ELR (cell line): ENCODE measurements at places on chromosomes 7 and 10.

- no peak for DNase-seq
Measured at GRCh38 chr10:26408858-26409494, 29.2 kb upstream of the APBB1IP start.

DNA sequence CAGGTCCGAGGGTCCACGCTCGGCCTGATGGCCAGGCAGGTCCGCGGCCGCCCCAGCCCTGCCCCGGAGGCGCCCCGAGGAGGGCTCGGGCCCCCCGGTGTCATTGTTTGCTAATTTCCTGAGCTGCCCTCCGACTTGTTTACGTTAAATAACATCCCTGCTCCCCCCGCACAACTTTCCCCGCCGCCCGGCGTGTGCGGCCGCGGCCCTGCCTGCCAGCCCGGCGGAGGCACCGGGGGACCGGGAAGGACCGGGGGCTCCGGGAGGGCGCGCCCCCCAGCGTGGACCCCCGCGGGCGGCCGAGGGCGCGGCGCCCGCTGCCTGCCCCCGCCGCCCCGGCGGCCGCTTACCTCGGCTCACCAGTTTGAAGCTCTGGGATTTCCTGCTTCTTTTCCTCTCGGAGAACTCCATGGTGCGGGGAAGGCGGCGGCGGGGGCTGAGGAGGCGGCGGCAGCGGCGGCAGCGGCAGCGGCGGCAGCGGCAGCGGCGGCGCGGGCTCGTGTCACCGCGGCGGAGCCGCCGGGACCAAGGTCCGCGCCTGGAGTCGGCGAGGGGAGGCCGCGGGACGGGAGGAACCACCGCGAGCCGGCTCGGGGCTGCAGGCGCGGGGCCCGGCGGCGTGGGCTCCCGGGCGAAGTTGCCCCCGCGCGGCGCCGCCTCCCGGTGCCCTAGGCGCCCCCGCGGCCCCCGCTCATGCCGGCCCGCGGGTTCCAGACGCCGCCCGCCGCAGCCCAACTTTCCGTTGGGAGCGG is 515 bp downstream of the BEND7 start:
- peak; percentile 49 for DNase-seq

DNA sequence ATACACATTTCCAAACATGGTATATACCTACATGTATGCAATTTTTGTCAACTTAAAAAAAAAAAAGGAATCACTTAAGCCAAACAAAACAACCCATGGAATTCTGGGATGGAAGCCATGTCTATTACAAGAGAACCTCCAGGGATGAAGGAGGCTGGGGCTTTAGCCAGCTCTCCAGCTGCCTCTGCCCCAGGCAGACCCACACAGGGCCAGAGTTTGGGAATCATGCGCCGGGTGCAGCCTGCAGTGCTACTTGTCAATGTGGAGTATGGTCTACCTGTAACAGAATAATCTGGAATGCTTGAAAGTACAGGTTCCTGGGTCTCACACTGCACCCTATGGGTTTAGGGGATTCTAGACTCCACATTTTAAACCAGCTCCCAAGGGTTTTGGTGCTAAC is 10.8 kb downstream of the ATP6V0E2 start:
- DNase-seq: no peak

DNA sequence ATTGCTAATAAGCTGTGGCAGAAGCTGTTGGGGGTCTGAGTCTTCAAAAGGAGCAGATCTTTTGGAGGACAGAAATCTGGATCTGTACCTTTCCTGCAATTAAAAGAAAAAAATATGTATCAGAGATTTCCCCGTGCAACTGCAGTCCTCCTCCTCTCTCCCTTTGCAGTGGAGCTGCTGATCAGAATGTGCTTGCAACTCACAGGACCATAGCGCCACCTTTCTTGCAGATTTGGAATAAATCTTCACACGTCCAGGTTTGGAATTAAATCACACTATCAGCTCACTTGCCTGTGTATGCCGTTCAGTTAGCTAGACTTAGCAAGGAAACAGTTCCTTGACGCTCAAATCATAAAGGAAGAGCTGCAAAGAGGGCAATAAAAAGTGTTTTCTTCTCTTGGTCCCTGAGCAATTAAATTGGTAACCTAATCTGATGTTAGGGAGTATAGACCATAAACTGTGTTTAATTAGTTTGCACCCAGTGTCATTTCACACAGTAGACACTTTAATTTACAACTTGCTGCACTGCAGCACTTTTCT is 77.4 kb downstream of the PON1 start:
- peak; percentile 71 for DNase-seq

- DNase-seq: no peak
Measured at GRCh38 chr10:98260350-98260749, 7.6 kb downstream of the LOXL4 start.

DNA sequence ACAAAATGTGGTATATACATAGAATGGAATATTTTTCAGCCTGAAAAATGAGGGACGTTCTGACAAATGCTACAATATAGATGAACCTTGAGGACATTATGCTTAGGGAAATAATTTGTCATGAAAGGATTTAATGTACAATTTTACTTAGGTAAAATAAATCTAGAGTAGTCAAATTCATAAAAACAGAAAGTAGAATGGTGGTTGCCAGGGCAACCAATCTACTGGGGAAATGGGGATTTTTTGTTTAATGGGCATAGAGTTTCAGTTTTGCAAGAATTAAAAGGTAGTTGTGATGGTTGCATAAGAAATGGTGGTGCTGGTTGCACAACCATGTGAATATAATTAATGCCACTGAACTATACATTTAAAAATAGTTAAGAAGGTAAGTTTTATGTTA is 296.0 kb upstream of the SP4 start:
- no peak for DNase-seq

- DNase-seq: no peak
Measured at GRCh38 chr7:17230099-17230807, 68.2 kb upstream of the AHR start.

DNA sequence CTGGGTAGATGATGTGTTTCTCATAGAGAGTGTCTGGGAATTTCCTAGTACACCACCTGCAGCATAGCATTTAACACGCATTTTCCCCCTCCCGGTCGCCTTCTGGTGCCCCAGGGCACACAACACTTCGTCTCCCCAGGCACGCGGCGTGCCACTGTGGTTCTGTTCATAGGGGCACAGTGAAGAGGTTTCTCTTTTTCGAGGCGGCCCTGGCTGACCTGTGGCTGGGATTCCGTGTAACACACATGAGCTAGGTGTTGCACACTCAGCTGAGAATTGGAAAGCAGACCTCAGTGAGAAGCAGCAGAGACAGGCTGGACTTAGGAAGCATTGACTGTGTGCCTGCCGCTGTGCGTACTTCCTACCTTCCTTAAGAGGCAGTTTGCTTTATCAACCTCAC is 214.3 kb upstream of the SHH start:
- no peak for DNase-seq

DNA sequence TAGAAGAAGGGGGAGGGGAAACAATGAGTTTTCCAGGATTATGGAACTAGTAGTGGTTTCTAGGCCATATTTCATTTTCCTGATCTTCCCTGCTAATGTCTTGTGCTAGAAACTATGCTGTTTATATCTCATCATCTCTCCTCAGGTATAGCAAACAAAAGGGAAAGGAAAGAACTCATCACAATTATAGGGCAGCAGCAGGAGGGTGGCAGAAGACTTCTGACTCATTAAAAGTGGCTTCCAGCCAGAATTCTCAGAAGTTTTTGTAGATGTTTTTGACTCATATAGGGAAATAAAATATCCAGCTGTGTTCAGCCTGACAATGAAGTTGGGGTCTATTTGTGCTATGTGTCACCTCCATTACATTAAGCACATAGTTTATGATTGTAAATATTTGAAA is 6.5 kb downstream of the AHR start:
- DNase-seq: peak; percentile 96

DNA sequence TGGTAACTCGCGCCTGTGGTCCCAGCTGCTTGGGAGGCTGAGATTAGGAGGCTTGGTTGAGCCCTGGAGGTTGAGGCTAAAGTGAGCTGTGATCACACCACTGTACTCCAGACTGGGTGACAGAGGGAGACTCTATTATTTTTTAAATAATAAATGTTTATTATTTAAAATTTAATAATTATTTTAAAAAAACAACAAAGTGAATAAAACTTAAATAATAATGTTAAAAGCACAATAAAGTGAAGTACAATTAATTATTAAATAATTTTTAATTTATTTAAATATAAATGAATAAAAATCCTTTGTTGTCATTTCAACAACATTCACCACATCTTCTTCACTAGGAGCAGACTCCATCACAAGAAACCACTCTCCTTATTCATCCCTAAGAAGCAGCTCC is 64.8 kb downstream of the AVL9 start:
- DNase-seq: no peak
